Activated CD8-positive, alpha-beta memory T cell treated with anti-CD3 and anti-CD28 coated beads for 48 hours (primary cell): ENCODE measurements at places on chromosomes 11 and 22.

GRCh38 chr11:130620548-130620947 is 172.1 kb downstream of the ADAMTS15 start:
- DNase-seq: no peak

- no peak for DNase-seq
Observed at GRCh38 chr22:48630433-48630754, 1197.3 kb downstream of the BRD1 start.

GRCh38 chr11:59112494-59112893 is 5.5 kb downstream of the FAM111B start:
- DNase-seq: no peak

DNA sequence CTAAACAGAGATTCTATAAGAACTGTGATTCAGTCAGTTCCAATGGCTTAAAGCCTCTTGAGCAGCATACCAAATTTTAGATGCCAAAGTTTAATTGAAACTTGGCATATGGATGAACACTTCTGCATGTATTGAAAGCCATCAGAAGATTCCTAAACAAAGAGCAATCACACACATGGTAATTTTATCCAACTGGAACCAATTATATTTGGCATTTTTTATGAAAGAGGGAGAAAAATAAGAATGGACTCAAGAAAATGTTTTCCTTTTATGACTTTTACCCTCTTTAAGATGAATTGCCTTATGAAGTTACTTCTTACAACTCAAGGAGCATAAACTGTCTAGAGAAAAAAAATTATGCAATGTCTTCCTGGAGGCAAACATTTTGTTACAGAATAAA is 7.4 kb downstream of the TRPC6 start:
- DNase-seq: no peak

DNA sequence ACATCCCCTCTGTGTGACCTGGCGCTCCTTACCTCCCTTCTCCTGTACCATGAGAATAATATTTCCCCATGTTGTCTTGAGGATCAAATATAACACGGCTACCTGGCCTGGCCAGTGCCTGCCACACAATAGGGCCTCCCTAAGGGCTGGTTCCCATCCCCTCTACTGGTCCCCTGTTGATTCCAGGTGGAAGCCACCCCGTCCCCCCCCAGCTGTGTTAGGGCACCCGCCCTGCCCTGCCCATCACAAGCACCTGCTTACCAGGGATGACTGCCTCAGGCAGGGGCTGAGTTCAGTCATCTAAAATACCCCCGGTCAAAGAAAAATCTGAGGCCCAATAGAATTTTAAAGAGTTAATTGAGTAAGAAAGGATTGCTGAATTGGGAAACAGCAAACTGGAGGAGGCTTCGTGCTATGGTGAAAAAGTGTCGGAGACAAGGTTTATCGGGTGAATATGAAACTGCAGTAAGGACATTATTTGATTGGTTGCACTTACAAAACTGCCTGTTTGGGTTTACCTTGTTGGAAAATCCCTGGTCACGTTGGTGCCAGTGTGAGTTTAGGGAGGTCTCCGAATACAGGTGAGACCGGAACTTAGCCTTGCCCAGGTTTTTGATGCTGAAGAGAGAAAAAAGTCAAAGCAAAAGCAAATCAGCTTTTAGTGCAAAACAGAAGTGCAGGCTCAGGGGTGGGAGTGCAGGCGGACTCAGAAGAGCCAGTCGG is 5.2 kb downstream of the APOL1 start:
- no peak for DNase-seq

DNA sequence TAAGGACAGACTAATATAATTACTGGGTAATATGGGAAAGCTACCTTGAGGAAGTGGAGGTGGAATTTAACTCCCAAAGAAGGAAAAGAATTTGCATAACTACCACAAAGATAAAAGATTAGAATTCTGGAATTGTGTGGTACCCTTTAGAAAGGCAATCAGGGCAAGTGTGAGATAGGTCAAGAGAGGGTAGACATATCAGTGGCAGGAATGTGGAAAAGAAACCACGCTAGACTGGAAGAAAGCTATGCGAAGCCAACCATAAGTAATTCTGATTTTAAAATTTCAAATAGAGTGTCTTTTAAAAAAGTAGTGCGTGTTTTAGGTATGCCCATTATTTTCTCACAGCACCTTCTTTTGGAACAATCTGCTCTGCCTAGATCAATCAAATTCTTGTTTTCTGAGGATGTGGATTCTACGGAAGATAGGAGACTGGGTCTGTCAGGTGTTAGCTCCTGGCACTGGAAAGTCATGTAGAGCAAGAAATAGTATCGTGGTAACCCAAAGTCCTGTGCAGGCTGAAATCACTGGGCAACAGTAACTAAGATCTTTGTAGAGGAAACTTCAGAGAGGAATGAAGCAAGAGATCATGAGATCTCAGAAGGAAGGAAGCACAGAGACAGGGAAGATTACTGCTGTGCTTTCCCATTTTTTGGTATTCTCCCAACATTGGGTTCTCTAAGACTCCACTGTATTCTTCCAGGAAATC is 111.3 kb upstream of the MTMR2 start:
- no peak for DNase-seq

DNA sequence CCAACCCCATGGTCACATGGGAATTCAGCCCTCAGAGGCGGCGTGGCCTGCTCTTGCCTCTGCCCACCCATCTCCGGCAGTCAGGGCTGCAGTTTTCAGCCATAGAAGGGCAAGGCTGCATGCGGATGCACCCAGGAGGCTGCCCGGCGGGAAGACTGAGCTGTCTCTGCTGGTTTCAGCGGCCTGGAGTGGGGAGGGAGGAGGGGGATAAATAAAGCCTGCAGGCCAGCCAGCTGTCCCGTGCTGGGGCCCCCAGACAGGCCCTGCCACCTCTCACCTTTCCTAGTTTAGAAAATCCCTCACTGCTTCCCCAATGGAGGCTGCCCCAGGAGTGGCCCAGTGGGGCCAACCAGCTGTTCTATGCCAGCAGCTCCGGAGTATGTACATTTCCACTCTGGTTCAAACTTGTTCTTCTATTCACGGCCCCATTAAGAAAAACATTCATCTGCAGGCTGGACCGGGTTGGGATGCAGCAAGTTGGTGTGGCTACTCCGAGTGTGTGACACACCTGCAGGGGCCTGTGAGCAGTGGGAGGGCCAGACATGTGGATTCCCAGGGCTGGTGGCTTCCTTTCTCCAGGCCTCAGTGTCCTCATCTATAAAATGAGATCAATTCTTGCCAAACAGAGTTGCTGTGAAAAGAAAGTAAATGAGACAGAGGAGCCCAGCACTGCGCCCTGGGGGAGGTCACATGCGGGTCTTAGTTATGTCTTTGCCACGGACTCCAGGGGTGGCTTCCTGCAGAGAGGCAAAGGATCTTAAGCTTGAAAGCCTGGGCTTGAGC is 5.0 kb downstream of the MICALL1 start:
- DNase-seq: no peak

DNA sequence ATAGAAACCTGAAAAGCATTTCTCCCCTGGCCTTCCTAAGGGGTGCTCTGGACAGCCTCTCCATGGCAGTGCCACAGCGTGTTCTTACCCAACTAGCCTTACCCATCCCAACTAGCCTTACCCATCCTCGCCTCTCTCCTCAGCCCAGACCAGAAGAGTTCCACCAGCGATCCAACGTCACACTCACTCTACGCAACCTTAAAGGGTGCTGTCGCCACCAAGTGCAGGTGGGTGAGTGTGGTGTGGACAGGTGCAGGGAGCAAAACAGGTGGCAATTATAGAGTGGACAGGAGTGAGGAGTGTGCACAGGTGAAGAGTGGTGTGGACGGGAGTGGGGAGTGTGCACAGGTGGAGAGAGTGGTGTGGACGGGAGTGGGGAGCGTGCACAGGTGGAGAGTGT is 17.8 kb downstream of the TMEM121B start:
- no peak for DNase-seq

DNA sequence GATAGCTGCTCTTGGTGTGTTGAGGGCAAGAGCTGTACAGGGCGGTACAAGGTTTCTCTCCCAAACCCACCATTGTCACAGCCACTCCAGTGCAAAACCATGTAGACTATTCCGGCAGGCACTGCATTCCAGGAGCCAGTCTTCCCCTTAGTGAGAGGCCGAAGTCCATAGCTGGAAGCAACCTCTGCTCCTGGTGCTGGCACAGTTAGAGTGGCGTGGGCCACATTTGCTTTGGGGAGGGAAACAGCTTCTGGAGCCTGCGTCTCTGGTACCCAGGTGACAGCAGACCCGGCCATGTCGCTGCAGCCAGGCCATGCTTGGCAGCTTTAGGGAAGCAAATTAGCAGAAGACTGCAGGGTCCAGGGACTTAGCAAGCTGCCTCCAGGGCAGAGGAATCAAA is 788.0 kb downstream of the BRD1 start:
- DNase-seq: no peak

- no peak for DNase-seq
Observed at GRCh38 chr22:39994566-39995392, at the start of gene FAM83F. TSS of gene FAM83F (plus strand) at chr22:39994954. CDS start at chr22:39995043, 89 bp downstream.

DNA sequence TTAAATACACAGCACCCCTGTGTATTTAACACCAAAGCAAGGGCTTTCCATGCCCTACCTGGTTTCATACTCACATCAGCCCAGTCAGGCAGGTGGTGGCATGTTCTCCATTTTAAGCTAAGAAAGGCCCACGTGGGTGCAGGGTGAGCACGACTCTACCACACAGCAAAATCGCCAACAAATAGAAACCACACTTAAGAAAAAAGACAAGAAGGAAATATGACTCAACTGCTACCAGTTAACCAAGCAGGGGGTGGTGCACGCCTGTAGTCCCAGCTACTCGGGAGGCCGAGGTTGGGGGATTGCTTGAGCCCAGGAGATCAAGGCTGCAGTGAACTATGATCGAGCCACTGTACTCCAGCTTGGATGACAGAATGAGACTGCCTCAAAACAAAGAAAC is 35.2 kb upstream of the TFIP11 start:
- DNase-seq: no peak

DNA sequence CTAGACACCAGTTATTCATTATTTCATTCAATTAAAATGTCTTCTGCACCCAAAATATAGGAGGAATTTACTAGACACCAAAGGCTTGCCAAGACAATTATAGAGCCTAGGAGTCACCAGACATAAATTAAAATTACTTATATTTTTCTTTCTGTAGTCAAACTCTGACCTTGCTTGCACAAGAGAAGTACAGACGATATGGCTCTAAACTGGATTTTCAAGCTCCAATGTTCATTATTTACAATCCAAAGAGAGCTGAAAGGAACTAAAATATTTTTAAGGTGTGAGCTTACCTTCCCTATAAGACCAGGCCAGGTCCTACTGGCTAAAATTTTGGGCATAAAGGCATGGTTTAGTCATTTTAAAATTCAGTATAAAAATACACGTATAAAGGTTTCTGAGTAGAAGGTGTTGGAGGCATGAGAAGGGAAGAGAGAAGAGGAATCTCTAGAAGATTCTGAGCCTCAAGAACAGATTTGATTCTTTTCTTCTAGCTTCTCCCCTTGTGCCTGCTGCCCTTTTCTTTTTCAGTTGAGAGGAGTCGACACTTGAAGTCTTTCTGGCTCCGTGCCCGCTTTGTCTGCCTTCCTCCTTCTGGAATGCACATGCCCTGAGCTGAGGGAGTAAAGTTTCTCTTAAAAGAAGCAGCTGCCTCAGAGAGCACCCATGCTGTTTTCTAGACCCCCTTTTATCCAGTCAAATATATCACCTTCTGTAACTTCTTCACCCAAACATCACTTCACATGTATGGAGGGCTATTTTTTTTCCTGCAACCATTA is 13.5 kb downstream of the C11orf97 start:
- no peak for DNase-seq

- no peak for DNase-seq
Observed at GRCh38 chr11:64835616-64836447, 8.6 kb downstream of the CDC42BPG start.

DNA sequence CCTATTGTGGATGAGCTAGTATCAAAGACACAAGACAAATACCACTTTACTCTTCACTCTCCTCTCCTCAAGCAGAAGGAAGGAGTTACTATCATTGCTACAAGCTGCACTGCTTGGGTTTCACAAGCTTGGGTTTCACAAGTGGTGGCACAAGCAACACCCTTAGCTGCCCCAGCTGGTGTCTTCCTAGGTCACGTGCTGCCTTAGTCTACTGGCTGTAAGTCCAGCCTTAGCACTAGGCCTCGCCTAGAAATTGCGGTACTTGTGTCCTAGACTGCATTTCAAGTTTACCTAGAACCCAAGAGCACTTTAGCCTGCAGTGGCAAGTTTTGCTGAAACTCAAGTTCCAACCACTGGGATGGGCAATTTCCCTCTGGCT is 86.6 kb downstream of the EHF start:
- DNase-seq: no peak
